Spinal cord (tissue), 10 donors: ENCODE measurements at places on chromosomes 2 and 18. TPM values are rescaled to one million over a fixed set of nuclear protein-coding genes. Genes with fewer than 3 reads are reported as not detected.

Gene IHH
- 0.28 TPM for total RNA-seq

Gene COA5
- total RNA-seq, result 65.7 TPM

Gene CNTNAP5
- 32.9 TPM for total RNA-seq

Gene EPB41L3
- total RNA-seq, result 99.6 TPM

Gene ATG16L1
- total RNA-seq, result 34.0 TPM

Gene HOXD8
- 10.5 TPM for total RNA-seq

Gene ALPP
- total RNA-seq, result 0.06 TPM

Gene CYP27C1
- 1.3 TPM for total RNA-seq

Gene PAX3
- 14.2 TPM for total RNA-seq

Gene C18orf63
- not detected for total RNA-seq

Gene CPO
- 0.40 TPM for total RNA-seq

Gene VWA3B
- 4.1 TPM for total RNA-seq

Gene ALPG
- not detected for total RNA-seq

Gene OBSL1
- total RNA-seq, result 53.3 TPM

Gene MALT1
- 32.0 TPM for total RNA-seq

Gene HOXD13
- total RNA-seq, result 0.10 TPM

Gene PRKAG3
- total RNA-seq, result not detected

Gene CAPN14
- total RNA-seq, result 0.40 TPM

Gene MZT2B
- total RNA-seq, result 256 TPM

Gene COL3A1
- 3,051 TPM for total RNA-seq
